ENCODE measurements at places on chromosomes 3 and 15.

DNA sequence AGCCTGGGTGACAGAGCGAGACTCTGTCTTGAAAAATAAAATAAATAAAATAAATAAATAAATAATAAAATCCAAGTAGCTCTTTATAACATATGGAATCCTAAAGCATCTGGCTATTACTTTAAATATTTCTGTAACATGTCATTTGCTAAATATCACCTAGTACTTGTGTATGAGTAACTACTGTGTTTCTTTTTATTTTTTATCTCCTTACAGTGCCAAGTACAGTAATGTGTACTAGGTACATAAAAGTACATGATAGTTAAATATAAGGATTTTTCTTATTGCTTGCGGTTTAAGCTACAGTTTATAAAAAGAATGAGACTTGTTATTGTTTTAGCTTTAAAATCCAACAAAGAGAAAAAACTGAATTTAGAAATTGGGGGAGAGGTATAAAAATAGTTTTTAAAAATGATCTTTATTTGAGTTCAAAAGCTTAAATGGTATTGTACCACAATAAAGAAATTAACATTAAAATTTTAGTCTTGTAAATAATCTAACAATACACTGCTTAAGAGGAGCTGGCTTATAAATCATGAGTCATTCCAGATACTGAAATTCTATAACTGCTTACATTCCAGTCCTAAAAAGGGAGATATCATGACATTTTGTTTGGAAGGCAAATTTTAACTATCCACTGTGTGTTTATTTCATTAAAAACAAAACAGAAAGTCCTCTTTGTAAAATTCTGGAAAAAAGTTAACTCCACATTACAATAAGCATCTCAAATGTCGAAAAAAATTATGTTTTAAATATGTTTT is 73.1 kb downstream of the FGF7 start:
- no peak for DNase-seq

- no peak for DNase-seq
Observed at GRCh38 chr3:41120460-41120859, 78.8 kb upstream of the CTNNB1 start.

GRCh38 chr15:97961067-97961954 is 808 bp downstream of the ARRDC4 start:
- peak; percentile 6 for DNase-seq

- DNase-seq, result no peak
Observed at GRCh38 chr3:175932586-175932985, 1073.5 kb downstream of the NAALADL2 start.

DNA sequence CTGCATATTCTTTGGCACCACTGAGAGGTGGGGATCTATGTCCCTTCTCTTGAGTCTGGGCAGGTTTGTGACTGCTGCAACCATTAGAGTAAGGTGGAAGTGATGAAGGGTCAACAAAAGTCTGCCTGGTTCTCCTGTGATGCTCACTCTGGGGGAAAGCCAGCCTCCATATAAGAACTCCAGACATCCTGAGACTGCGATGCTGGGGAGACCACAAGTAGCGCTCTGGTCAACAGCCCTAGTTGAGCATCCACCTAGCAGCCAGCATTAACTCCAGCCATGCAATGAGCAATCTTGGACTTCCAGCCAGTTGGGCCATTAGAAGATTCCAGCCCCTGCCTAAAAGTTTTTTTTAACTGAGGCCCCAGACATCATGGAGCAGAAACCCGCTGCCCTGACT is 62.8 kb downstream of the SCN11A start:
- no peak for DNase-seq

DNA sequence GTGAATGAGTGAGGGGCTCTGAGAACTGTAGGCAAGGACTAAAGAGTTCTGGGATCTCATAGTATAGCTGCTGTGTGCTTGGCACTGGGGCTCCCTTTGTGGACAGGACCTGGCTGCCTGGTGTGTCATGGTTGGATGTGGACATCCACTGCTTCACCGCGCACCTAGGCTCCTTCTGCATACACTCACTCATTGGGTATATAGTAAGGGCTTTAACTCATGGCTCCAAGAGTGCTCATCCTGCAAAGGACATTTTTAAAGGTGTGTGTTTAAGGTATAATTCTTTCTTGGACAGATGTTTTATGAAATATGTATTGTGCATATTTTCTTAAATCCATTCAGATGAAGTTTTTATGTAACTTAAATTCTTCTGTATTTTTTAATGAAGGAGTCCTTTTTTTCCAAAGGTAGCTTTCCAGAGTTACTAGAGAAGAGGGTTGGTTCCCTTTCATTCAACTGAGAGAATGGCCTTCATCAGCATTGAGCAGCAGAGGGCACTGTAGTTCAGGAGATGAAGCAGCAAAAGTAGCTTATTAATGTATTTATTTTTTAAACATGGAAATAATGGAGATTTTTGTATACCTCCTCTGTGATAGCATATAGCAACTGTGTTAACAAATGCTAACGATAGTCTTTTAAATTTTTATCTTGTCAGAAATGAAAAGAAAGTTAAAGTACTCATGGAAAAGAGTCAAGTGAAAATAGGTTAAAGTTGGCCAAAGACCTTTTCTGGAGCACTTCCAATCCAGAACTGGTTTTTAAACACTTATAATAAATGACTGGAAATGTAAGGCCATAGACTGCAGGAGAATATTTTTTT is 25.2 kb downstream of the OXNAD1 start:
- peak; percentile 48 for DNase-seq

DNA sequence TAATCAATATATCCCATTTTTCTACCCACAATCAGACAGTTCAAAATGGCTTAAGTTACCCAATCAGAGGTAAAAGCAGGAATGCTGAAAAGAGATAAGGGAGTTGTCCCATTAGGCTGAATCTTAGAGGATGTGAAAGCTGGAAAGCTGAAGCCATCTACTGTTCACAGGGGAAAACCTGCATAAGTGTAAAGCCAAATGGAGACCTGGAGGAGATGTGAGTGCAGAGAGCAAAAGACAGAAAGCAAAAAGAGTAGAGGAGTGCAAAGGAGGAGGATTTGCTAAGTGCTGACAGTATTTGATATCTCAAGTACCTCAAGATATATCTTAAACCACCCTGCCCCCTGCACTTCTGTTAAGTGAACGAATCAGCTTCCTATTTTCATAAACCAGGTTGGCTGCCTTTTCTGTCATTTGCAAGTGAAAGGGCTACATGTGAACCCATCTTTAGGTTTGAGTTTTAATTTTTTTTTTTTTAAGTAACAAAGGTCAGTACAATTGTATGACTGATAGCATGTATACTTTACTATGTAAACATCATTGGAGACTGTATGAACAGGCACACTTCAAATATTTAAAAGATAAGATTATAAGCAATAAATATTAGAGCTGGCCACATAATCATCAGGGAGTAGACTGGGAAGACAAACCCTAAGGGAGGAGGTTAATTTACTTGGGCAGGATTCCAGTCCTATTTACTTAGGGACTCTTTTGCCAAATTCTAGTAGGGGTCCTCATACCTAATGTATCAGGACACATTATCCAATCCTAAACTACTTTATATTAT is 22.8 kb upstream of the P2RY1 start:
- DNase-seq, result no peak

GRCh38 chr3:193737191-193737751 is 144.3 kb downstream of the OPA1 start:
- DNase-seq, result no peak

- no peak for DNase-seq
Observed at GRCh38 chr3:141336672-141337522, 31.4 kb upstream of the ZBTB38 start.

DNA sequence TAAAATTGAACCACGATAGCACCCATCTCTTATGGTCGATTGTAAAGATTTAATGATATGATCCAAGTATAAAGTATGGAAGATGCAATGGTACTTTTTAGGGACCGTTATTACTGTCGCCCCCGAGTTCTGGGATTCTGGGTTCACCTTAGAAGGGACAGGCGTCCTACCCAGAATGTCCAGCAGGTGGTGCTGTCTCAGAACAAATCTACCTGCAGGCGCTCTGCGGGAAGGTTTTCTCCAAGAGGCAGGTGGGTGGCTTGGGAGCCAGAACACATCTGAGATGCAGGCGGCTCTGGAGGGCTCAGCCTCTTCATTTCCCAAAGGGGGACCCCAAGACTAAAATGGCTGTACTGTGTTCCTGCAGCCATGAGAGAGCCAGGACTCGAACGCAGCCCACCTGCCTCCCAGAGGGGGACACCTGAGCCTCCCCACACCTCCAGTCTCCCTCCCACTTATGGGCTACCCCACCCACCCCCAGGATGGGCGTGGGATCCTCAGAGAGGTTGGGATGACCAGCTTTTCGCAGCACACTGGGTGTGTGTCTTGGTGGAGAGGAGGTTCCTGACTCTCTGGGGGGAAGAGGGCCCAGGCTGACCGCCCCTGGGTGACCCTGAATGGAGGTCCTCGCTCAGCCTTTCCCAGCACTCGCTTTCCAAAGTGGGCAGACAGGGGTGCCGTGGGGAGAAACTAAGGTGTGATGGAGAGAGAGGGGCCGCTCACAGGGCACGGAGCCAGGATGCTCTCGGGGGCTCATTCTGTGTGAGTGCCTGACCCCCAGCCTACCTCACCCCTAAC is 28.1 kb upstream of the CORO2B start:
- peak; percentile 86 for DNase-seq

DNA sequence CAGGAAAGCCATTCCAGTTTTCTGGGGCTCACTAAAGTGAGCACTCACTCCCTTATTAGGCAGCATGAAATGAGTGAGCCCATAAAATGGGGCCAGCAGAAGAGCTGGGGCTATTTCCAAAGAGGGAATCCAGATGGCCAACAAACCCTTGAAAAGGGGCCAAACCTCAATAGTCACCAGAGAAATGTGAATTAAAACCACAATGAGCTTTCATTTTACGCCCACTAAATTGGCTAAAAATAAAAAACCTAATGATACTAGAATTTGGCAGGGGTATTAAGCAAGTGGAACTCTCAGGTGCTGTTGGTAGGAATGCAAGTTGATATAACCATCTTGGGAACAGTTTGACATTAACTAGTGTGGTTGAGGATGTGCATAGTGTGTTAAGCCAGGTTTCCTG is 42.1 kb upstream of the RAF1 start:
- DNase-seq, result no peak

- DNase-seq, result no peak
Observed at GRCh38 chr3:162007722-162008121, 511.1 kb downstream of the OTOL1 start.

All from stimulated activated CD4-positive, alpha-beta T cell treated with anti-CD3 and anti-CD28 coated beads, Interleukin-2, amount 100 ng/mL, for 24 hours (primary cell).